Activated naive CD4-positive, alpha-beta T cell treated with anti-CD3 and anti-CD28 coated beads, Interleukin-2, amount 50 U/mL, for 72 hours (primary cell): ENCODE measurements at places on chromosomes 11 and 22. TPM values are rescaled to one million over a fixed set of nuclear protein-coding genes. Genes with fewer than 3 reads are reported as not detected.

DNA sequence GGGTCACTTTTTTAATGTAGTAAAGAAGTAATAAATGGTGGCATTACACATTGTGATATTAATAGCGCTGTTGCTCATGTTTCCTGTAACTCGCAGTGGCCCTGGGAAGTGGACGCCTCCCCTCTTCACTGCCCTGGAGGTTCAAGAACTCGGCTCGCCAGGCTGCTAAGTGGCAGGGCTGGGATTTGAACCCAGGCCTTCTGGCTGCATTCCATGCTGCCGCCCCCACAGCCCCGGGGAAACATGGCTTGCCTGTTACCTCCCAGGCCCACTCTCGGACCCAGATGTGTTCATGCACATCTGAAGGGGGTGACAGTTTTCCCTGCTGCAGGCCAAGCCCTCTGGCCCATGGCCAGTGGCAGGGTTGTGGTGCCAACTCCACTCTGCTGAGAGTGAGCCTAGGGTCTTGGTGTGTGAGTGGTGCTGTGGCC lies 25.0 kb upstream of the MGAT3 start:
- DNase-seq, result no peak

- no peak for DNase-seq
Observed at GRCh38 chr11:35017528-35018342, 101.3 kb downstream of the PDHX start.

GRCh38 chr11:79392161-79392560 lies 48.7 kb downstream of the TENM4 start:
- DNase-seq, result no peak

Gene DTX4
- not detected for total RNA-seq

GRCh38 chr22:42630901-42631602 lies 9.3 kb downstream of the ATP5MGL start:
- DNase-seq, result no peak

Gene DGAT2
- total RNA-seq, result 3.9 TPM

Gene SGSM1
- 0.20 TPM for total RNA-seq

Gene TBX1
- total RNA-seq, result not detected

Gene PDGFD
- total RNA-seq, result not detected

Gene GVQW3
- total RNA-seq, result 3.9 TPM

Gene PHF21B
- not detected for total RNA-seq

GRCh38 chr11:13284776-13285588 lies 7.4 kb downstream of the BMAL1 start:
- no peak for DNase-seq

- peak; percentile 70 for DNase-seq
Observed at GRCh38 chr11:61293867-61294716, 1.0 kb downstream of the VWCE start.

Gene TNNI2
- not detected for total RNA-seq

Gene NXPE4
- not detected for total RNA-seq

Gene HBB
- not detected for total RNA-seq

- no peak for DNase-seq
Observed at GRCh38 chr11:104620991-104621390, 277.3 kb downstream of the CASP12 start.

DNA sequence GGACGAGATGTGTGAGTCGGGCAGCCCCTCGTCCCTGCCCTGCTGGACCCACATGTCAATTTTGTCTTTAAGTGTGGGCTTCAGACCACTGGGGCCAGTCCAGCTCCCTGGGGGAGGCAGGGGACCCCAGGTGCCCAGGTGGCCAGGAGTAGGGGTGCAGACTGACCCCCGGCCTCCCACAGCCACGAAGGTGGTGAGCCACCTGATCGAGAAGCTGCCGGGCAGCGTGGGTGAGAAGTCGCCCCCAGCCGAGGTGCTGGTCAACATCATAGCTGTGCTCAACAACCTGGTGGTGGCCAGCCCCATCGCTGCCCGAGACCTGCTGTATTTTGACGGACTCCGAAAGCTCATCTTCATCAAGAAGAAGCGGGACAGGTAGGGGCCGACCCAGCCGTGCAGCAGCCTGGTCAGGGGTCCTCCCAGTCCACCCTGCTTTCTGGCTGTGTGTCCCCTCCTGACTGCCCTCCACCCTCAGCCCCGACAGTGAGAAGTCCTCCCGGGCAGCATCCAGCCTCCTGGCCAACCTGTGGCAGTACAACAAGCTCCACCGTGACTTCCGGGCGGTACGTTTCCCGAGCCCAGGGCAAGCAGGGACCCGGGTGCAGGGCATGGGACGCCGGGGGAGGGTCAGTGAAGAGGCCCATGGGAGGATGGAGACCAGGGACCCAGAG lies 9.9 kb downstream of the PKP3 start:
- peak; percentile 56 for DNase-seq

DNA sequence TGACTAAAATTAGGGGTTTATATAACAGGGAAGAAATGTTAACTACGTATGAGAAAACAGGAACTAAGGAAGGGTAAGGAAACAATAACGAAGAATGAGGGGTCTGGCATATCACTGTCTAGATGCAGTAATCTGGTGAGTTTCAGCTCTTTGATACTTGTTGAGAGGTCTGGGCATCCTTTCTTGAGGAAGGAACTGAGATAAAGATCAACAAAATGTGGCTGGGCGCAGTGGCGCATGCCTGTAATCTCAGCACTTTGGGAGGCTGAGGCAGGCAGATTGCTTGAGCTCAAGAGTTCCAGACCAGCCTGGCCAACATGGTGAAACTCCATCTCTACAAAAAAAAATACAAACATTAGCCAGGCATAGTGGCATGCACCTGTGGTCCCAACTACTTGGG lies 2.7 kb downstream of the DCDC1 start:
- no peak for DNase-seq

Gene C11orf42
- not detected for total RNA-seq

DNA sequence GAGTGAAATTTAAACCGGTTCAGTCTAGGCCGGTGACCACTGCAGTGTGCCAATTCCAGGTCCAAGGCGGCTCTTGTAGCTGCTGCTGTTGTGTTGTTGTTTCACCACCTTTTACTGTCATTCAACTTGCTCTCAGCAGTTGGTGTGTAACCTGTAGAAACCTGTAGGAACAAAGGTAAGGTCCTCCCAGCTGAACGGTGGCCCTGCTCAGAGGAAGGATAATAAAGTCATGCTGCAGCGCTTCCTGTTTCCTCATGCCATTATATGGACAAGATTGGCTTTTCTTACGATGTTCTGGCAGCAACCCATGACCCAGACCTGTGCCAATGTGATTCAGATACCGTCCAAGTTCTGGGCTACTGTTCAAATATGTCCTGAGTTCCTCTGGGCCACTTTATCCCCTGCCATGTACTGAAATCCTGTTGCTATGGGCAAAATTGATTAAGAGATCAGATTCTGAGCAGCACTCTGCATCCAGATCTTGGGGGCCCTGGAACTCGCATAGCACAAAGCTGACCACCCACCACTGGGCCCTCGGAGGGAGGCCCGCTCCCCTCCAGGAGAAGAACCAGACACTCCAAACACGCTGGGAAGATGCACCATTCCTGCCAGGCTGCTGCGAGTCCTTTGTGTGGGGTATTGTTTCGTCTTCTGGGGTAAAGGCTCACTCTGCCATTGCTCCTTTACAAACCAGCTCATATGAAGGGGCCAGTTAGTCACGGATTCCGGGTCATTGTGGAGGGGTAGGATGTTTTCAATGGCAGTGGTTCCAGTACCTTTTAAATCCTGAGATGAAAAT lies 13.2 kb downstream of the FAM181B start:
- DNase-seq, result no peak

GRCh38 chr22:38469306-38469781 lies 1.4 kb downstream of the KDELR3 start:
- DNase-seq, result peak; percentile 54

GRCh38 chr22:41892721-41893120 lies 22.2 kb downstream of the SHISA8 start:
- no peak for DNase-seq

Gene RPLP2
- total RNA-seq, result 3,020 TPM

- DNase-seq, result peak; percentile 85
Observed at GRCh38 chr11:14904745-14905103, 12.7 kb upstream of the CYP2R1 start.

- no peak for DNase-seq
Observed at GRCh38 chr11:67304511-67305113, 1.3 kb downstream of the SSH3 start.

DNA sequence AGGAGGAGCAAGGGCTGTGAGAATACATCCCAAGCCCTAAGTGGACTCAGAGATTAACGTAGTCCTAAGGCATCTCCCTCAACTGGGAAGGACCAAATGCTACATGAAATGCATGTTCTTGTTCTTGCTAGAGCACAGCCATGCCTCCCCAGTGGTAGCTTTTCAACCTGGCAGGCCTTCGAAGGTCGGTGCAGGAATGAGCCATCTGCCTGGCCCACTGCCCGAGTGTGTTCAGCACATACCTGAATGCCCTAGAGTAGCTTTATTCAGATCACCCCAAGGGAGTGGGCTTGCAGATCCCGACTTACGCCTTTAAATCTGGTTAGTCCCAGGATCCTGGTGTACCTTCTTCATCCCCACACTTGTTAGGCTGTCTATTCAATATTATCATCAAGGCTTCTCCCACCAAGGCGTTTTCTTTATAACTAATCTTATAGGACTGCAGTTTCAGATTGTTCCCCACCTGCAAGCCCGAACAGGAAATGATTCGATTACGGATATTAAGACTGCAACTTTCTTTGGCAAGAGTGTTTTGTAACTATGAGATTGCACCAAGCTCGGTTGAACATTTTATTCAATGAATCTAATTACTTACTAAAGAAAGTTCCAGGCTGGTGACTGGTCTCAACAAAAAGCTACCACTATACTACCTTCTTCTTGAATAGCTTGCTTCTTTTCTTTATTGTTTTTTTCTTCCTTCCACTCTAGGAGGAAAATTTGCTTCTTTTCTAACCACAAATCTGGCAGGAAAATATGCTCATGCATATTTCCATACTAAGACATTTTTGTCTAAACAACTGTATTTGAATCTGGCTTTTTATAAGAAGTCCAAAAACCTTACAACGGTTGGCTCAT lies 115.6 kb downstream of the SGSM3 start:
- DNase-seq, result no peak

DNA sequence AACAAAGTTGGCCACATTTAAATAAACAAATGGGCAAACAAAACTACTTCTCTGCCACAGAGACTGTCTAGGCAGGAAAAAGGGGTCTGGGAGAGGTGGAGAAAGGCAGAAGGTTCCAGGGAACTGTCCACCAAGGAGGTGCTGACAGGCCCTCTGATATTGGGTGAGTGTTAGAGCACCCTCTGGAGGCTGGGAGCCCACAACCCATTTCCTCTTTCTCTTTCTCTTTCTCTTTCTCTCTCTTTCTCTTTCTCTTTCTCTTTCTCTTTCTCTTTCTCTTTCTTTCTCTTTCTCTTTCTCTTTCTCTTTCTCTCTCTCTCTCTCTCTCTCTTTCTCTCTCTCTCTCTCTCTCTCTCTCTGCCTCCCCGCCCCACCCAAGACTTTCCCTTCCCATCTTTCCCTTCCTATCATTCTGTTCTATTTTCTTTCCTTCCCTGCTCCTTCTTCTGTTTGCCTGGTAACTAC lies 912.8 kb downstream of the DLG2 start:
- peak; percentile 35 for DNase-seq

- DNase-seq, result no peak
Observed at GRCh38 chr11:23480736-23481135, 620.5 kb upstream of the CCDC179 start.

DNA sequence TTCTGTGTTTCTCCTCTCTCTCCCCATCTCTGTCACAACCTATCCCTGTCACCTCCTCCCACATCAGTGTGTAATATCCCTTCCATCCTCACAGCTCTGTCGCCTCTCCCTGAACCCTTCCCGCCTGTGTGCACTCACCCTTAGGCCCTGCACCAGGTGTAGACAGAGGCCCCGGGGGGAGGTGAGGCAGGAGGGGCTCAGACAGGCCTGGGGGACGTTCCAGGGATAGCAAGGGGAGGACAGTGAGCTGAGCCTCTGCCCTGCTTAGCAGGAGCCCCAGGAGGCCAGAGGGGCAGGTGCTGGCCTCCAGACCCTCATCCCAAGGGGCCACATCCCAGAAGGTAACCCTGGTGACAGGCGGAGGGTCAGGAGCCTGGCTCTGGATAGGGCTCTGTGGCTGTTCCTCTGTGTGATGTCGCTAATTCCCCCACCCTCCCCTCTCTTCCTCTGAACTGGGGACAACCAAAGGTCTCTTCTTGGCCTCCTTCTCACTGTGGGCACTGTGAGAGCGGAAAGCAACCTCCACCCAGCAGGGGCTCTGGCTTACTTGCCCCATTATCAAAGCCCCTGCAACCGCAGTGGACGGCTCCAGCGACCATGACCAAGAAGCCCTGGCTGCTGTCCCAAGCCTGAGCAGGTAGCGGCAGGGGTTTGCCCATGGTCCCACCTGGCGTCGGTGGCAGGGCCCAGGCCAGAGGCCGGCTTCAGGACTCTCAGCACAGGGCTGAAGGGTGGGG lies 35.7 kb downstream of the KCNJ4 start:
- no peak for DNase-seq

GRCh38 chr22:45612451-45612901 lies 59.2 kb upstream of the ATXN10 start:
- no peak for DNase-seq

DNA sequence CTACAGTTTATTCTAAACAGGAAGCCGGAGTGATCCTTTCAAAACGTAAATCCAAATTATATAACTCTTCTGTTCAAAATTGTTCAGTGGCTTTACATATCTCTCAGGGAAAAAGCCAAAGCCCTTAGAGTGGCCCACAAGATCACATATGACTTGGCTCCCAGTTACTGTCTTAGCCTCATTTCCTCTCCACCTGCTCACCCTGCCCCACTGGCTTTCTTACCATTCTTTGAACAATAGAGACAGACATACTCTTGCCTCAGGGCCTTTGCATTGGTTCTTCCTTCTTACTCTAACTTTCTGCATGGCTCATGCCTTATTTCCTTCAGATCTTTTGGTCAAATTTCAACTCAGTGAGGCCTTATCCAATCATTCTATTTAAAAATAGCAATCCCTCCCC lies 52.1 kb downstream of the STIM1 start:
- DNase-seq, result peak; percentile 16

Gene KCNJ1
- not detected for total RNA-seq

DNA sequence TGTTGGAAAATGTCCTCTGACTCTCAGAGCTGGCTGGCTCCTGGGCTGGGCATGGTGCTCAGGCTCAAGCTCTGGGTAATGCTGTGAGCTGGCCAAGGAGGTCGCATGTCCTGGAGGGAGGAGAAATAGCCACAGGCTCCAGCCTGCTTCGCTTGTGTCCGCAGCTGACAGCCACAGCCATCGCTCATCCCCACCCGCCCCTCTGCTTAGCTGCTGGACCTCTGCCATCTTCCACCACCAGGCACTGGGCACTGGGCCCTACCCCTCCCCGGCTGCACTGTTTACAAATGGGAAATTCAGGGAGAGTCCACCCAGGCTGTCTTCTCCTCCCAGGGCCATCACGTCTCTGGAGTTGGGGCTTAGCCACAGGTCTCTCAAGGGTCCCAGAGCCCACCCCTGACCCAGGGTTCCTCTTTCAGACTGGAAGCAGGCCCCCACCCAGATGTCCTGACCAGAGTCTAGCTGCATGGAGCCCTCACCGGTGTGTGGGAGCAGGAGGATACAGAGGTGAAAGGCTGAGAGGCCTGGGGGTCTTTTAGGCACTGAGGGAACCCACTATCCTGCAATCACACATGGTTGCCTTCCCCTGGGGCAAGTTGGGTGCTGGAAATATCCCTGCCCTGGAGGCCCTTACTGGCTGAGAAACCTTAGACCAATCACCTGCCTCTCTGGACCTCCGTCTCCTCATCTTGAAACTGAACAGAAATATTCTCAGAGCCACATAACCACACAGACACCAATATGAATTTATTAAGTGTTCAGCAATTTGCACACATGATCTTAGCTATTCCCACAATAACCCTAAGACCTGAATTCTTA lies 62.7 kb downstream of the CD82 start:
- DNase-seq, result peak; percentile 1
